ENCODE measurements at places on chromosomes 4 and X.

- no peak for DNase-seq
Measured at GRCh38 chr4:123819362-123820035, 422.9 kb downstream of the SPRY1 start.

DNA sequence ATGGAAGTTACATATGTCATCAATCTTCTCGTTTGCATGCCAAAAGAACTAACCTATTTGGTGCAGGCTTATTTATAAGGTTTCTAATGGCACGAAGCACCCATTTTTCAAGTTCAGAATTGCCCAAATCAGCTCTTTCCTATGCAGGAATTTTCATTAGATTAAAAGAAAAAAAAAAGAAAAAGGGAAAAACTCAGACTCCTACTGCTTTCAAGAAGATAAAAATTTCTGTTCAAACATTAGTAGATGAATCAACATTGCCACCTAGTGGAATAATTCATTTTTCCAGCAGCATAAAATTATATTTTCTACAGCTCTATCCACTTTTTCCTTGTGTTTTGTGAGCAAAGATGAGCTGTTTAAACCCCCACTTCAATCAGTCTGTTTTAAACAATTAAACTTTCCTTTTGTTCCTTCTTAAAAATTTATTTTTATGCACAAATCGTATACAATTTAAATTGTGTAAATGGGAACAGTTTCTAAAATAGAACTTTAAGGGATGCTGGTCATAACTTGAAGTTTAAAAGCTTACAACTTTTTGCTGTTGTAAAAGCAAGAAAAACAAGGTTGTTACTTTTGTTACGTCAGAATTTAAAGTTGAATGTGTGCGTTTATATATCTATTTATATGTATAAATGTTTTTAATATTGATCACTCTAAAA lies 309.9 kb downstream of the ARAP2 start:
- DNase-seq, result no peak

- DNase-seq, result no peak
Measured at GRCh38 chr4:165864271-165864670, 8.8 kb upstream of the TLL1 start.

DNA sequence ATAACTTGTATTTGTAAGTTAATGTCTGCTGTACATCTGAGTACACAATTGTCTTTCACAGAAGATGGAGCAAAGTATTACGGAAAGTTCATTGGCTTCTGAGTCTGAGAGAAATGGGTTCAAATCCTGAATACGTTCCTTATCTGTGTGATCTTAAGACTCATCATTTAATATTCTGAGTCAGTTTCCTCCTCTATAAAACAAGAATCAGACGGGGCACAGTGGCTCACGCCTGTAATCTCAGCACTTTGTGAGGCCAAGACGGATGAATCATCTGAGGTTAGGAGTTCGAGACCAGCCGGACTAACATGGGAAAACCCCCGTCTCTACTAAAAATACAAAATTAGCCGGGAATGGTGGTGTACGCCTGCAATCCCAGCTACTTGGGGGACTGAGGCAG lies 57.8 kb downstream of the APBB2 start:
- DNase-seq, result no peak

DNA sequence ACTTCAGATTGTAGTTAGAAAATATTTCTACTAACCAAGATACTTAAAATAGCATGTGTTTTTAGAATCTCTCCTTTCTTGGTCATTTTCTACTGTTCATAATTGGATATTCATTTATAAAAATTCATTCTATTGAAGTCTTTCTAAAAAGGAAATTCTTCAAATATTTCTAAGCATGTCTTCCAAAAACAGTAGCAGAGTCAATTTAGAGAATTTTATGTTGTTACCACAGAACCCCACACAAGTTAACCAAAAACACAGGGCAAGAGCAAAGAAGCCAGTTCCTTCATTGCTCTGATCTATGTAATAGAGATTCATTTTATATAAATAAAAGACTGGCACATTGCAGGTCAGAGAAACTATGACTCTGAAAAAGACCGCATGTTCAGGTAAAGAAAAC lies 345.1 kb upstream of the PITX2 start:
- DNase-seq, result no peak

DNA sequence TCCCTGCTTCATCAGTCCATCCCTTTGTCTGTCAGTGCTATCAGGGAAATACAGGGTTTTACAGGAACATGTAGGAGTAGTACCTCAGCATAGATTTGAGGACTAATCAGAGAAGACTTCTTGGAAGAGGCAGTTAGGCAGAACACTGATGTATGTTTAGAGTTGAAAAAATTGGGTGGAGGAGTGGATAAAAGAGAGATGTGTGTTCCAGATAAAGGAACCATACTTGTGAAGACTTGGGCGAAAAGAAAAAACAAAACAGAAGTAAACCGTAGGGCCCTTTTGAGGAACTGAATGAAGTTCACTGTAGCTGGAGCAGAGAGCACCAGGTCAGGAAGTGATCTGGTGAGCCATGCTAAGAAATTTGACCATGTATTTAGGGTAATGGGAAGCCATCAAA lies 32.3 kb downstream of the AFF1 start:
- no peak for DNase-seq

- DNase-seq, result no peak
Measured at GRCh38 chrX:40303256-40304077, 205.7 kb upstream of the BCOR start.

- DNase-seq, result peak; percentile 75
Measured at GRCh38 chrX:120036704-120037103, 40.8 kb downstream of the RHOXF2B start.

GRCh38 chrX:78708262-78708661 lies 39.3 kb upstream of the LPAR4 start:
- peak; percentile 32 for DNase-seq

DNA sequence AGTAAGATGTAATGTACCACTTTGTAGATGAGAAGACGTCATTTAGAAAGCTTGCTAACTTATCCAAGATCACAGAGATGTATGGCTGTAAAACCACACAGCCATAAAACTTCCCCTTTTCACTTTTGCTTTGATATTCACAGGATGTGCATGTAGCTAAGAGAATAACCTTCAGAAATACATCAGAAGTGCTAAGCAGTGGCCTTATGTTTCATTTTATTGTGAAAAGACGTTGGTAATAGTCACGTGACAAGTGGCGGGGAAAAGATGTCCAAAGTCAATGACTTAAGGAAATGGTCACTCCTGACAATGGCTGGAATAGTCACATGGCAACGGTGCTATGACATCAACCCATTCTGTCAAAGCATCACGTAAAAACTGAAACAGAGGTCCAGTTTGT lies 12.9 kb upstream of the WDR17 start:
- DNase-seq, result no peak

- no peak for DNase-seq
Measured at GRCh38 chr4:41991916-41992767, 1.8 kb downstream of the SLC30A9 start.

GRCh38 chr4:147778942-147779341 lies 47.1 kb downstream of the ARHGAP10 start:
- no peak for DNase-seq

- DNase-seq, result no peak
Measured at GRCh38 chrX:134524181-134524580, 64.2 kb downstream of the HPRT1 start.

GRCh38 chrX:25968920-25969319 lies 169.2 kb upstream of the MAGEB18 start:
- DNase-seq, result peak; percentile 64

DNA sequence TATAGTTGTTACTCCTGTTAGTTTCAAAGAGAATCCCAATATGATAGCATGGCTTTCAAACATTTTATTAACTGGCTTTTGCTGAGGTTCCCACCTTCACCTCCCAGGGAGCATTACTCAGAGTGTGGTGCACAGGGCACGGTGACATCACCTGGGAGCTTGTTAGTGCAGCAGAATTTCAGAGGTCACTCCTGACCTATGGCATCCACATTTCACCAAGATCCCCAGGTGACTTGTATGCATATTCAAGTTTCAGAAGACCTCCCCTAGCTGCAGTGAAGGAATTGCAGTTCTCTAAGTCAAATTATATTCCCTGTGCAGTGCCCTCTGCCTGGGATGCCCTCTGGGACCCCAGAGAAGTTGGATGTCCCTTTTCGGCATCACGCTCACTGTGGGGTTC lies 29.7 kb upstream of the LNX1 start:
- DNase-seq, result no peak

DNA sequence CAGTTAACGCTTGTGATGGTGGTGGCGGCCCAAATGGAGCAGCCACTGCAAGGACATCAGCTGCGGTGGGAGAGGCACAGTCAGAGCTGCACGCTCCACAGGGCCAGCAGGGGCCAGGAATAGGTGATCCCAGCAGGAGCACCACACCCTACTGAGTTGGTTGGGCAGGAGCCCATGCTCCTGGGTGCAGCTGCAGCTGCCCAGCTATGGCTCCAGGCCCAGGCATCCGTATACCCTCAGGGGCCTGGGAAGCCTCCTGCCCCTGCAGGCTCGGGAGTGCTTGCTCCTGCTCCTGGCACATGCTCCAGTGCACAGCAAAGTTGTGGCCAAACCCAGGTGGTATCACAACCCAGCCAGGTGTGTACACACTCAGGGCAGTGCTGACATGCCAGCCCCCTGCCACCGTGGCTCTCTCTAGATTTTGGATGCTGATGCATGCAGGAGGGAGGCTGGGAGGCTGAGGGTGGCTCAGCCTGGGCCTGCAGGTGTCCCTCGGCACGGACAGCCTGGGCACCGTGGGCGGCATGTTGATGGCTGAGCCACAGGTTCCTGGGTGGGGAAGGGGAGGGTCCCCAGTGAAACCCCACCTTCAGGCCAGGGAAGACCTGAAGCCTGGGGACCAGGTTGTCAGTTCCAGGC lies 150.2 kb downstream of the CXXC4 start:
- DNase-seq, result no peak

- no peak for DNase-seq
Measured at GRCh38 chr4:19379191-19379708, 872.5 kb upstream of the SLIT2 start.

DNA sequence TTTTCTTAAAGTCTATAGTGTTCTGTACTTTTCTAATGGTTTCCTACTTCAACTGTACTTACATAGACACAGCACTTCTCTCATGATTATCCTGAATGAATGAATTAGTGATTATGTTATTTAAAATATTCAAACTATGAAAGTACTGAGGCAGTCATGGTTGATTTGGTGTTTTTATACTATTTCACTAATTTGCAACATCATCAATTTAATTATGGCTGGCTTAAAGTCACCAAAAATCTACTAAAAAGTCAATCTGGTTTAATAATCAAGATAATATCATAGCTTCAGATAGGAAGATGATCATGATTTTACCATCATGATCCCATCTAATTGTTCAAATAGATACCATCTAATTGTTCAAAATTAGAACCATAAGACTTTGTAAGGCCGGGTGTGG lies 16.8 kb upstream of the TMEM131L start:
- no peak for DNase-seq
